ENCODE measurements at places on chromosomes 12 and 14. TPM values are rescaled to one million over a fixed set of nuclear protein-coding genes. Genes with fewer than 3 reads are reported as not detected.

DNA sequence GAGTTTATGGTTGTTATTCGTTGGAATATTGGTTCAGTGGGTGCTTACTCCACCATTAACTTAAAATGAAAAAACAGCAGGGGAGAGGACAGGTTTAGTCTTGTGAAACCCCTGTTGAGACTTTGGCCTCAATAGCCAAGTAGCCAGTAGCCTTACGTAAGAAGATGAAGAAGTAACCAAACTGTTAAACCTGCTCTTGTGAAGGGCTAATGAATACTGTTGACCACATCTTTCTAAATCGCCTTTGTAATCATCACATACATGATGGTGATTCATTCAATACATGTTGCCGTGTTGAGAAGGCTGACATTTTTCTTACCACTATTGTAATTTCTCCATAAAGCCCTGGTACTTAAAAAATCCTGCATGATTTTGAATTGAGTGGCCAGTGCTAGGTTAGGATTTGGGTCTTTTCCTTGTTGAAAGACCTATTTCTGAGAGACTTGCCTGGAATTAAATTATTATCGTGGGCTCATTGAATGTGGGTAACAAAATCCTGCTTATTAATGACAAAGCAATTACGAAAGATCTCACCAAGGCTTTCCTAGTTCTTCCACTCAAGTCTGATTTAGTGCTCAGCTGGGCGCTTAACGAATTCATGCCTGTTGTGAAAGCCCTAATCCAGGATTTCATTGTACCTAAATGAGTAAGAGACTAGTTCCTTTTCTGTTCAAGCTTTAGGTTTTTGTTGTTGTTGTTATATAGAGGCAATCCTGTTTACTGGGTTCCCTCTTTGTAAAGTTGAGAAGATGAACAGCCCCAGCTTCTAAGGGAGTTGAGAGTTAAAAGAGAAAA lies 333.1 kb downstream of the FUT8 start:
- no peak for DNase-seq

DNA sequence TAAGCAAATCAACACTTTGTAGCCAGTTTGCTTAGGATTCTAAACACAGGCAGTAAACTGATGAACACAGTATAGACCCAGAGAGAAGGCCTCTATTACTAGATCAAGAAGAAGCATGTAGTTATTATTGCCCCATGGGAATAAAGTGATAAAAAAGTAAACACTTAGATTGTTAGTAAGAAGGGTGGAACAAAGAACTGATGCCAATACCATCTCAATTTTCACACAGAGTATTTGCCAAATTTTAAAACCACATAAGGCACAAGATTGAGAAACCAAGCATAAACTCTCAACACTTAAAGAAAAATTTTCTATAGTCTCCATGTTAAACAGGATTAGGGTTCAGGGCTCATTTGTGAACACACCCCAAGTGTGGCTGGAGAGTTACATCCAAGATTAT lies 77.0 kb upstream of the SYT1 start:
- DNase-seq: no peak

GRCh38 chr14:75281654-75282019 lies 3.0 kb downstream of the FOS start:
- no peak for DNase-seq

Gene CLEC1B
- total RNA-seq: not detected

Gene RNASE1
- total RNA-seq: 174 TPM

DNA sequence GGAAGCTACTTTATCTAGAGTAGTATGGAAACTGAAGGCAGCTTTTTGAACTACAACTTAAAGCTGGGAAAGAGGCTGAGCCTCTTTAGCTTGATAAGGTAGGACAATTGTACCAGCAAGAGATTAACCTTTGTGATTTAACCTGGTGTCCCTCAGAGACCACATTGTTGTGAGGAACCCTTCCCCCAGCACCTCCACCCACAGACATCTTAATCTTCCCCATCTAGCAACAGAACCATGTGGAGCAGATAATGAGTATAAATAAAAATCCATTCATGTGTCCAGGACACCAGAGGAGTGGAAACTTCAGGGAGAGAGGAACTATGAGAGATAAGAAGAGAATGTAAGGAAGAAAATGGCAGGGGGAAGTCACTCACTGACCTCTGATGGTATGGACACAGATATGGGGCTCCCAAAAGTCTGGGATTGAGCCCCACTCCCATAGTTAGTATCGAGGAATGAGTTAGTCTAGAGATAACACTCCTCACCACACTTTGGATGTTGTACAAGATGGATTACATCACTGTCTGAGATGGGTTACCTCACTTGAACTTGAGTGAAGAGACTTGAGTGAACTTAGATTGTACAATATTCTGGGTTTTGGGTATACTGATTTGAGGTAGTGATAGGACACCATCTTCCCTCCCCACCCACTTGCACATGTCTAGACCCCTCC lies 33.9 kb upstream of the SLC38A2 start:
- DNase-seq: no peak

Gene NRXN3
- total RNA-seq: 4.7 TPM

DNA sequence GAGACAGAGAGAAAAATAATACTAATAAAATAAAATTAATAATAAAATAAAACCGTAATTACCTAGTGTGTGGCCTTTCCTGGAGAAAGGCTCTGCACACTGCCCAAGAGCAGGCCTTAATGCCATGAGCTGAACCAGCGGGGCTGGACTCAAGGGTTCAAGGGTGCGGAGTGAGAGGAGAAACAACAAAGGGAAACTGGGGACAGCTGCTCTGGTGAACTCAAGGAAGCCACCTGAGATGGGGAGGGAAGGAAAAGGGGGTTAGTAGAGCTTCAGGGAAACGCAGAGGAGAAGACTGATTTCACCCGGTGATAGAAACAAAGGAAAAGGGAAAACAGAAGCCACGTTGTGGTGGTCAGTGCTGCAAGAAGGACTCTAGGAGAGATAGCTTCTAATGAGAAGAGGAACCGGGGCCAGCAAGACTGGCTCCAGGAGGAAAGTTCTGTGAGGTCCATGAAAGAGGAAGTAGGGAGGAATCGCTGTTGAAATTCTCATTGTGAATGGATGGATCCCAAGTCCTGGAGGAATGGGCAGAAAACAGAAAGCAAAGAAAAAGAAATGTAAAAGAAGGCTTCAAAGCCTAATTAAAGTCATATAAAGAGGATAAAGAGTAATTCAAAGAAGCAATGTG lies 48.3 kb upstream of the BCL2L14 start:
- DNase-seq: no peak

DNA sequence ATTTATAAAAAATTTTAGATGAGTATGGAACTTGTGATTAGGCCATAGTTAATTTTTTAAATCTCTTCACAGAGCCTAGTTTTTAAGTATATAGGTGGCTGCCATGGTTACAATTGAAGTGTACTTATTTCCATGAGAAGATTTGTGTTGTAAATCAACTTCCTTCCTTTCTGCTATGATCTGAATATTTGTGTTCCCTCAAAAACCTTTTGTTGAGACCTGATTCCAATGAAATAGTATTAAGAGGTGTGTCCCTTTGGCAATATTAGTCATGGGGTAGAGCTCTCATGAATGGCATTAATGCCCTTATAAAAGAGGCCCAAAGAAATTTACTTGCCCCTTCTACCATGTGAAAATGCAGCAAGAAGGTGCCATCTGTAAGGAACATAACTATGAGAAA lies 28.8 kb downstream of the ETNK1 start:
- DNase-seq: no peak

Gene OR6C2
- total RNA-seq: not detected

DNA sequence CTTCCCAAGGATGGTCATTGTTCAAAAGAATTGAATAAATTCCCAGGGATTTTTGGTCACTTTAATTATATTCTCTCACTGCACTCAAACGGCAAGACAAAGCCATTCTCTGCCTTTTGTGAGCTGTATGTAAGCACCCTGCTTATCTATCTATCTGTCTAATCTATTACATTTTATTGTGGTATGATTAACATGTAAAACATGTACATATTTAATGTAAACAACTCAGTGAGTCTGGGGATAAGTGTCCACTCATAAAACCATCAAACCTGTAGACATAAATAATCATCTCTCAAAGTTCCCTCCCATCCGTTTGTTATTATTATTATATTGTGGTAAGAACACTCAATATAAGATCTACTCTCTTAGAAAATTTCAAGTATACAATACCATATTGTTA lies 167.1 kb downstream of the CAND1 start:
- DNase-seq: no peak

DNA sequence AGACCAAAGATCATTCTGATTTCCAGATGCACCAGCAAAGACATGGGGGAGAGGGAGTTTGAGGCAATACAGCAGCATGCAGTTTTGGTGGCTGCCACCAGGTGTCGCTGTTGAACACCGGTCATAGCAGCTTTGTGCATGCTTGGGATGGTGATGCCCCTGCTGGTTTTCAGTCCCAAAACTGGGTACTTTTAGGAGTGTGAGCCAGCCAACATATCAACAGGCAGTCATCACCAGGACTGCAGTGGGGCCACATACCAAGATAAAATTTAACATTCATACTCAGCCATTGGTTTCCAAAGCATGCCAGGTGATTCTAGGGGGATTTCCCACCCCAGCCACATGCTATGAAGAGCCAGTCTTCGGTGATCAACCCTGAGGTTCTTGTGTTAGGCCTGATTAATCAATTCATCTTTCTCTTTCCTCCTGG lies 64.2 kb downstream of the PHETA1 start:
- no peak for DNase-seq

Gene SDSL
- total RNA-seq: not detected

GRCh38 chr14:21191809-21192446 lies 36.1 kb upstream of the OR5AU1 start:
- DNase-seq: no peak

Gene APOF
- not detected for total RNA-seq

Gene JAG2
- total RNA-seq: 17.7 TPM

DNA sequence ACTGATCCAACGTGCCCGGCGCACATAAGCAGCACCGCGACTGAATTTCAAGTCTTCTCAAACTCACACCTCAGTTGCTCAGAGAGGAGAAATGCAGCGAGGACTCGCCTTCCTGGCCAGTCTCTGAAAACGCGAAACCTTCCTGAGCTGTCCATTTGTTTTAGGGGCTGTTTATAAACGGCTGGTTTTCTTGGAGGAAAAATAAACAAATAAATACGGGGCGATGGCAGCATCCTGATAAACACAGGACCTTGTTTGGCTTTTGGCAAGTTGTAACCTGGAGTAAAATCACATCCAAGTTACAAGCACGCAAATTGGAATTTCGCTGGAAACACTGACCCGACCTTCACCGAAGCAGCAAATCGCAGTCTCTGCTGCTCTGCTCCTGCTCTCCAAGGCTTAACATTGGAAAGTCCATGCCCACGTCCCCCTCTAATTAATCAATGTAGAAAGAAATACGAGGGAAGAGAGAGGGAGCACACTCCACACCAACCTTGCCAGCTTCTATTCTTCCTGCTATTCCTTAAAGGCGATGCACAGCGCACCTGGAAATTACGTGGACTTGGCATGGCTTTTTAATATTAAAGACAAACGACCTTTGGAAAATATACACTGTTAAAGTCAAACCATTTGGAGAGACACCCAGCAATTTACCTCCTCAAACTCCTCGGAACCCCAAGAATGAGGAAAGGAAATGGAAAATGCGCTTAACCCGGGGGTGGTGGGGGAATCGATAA lies 248.8 kb downstream of the APAF1 start:
- DNase-seq: no peak

GRCh38 chr12:107429006-107429705 lies 256.4 kb upstream of the PWP1 start:
- DNase-seq: no peak

DNA sequence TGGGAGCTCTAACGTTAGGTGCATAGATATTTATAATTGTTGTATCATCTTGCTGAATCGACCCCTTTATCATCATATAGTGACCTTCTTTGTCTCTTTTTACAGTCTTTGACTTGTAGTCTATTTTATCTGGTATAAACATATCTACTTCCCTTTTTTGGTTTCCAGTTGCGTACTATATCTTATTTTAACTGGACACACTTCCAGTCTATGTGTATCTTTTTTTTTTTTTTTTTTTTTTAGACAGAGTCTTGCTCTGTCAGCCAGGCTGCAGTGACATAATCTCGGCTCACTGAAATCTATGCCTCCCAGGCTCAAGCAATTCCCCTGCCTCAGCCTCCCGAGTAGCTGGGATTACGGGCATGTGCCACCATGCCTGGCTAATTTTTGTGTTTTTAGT lies 41.9 kb upstream of the ZFP36L1 start:
- DNase-seq: no peak

All from vagina (tissue), 2 donors.